ENCODE measurements at places on chromosomes 4 and X.

GRCh38 chr4:87255755-87256154 lies 35.3 kb upstream of the KLHL8 start:
- no peak for DNase-seq

GRCh38 chr4:2934077-2934812 lies 29.0 kb downstream of the NOP14 start:
- DNase-seq = peak; percentile 63

DNA sequence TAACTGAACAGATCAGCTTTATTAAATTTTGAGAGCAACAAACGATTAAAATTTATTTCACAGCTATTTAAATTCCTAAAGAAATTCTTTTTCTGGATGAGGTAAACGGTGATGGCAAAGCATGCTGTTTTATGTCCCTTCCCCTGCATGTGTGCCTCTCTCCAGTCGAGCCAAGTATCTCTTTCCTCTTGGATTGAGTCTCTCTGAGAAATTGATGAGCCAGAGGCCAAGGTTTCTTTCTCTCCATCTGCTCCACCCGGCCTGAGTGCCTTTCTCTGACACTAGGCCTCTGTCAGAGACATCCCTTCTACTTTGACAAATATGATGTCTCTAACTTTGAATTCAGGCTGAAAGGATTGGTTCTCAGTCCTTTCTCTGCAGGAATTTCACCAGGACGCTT lies 42.6 kb upstream of the PARM1 start:
- DNase-seq = no peak

- no peak for DNase-seq
Measured at GRCh38 chr4:53322696-53323095, 43.2 kb downstream of the SCFD2 start.

DNA sequence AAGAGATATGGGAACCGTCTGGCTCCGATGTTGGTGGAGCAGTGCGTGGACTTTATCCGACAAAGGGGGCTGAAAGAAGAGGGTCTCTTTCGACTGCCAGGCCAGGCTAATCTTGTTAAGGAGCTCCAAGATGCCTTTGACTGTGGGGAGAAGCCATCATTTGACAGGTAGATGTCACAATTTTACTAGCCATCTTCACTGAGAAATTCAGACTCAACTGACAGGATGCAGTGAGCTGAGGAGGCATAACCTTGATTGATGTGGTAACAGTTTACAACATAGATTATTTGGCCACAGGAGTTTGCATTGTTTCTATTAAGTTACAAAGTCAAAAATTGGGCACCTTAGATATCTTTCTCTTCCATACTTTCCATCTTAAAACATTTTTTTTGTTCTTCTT lies 417.7 kb downstream of the MAPK10 start:
- no peak for DNase-seq

- DNase-seq = no peak
Measured at GRCh38 chrX:14352511-14352910, 176.8 kb upstream of the GLRA2 start.

DNA sequence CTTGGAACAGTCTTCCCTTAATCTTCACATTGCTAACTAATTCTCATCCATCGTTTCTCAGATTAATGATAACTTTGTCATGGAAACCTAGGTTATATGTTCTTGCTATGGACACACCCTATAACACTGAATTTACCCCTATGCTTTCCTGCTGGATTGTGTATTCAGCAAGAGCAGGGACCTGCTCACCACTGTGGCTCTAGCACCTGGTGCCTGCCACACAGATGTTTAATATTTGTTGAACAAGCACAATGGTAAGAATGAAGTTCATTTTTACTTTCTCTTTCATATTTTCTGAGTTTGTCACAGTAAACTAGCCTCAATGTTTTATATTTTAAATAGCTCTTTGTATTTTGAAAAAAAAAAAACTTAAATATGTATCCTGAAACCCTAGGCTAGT lies 734.0 kb upstream of the DIAPH2 start:
- DNase-seq = no peak

- no peak for DNase-seq
Measured at GRCh38 chr4:1933700-1934099, 62.5 kb downstream of the NSD2 start.

- DNase-seq = no peak
Measured at GRCh38 chr4:153541456-153542096, 75.4 kb downstream of the TMEM131L start.

DNA sequence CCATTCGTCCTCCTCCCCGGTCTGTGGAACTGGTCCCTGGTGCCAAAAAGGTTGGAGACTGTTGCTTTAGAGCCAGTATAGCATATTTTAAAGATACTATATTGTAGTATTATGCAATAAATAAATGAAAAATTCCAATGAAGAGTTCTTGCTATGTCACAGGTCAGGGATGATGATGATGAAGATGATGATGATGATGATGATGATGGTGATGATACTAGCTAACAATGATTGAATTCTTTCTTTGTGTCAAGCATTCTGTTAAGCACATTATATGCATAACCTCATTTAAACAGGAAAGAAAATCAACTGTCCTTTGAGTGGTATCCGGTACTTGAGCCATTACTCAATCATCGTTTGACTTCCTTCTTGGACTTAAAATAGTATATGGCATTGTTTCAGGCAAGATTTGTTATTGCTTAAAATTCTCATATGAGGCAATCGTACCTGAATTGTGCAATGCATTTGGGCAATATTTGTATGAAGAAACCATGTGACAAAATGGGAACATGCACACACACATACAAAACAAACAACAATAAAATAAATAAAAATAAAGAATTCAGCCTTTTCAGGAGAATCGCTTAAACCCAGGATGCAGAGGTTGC lies 22.8 kb upstream of the TLR2 start:
- no peak for DNase-seq

DNA sequence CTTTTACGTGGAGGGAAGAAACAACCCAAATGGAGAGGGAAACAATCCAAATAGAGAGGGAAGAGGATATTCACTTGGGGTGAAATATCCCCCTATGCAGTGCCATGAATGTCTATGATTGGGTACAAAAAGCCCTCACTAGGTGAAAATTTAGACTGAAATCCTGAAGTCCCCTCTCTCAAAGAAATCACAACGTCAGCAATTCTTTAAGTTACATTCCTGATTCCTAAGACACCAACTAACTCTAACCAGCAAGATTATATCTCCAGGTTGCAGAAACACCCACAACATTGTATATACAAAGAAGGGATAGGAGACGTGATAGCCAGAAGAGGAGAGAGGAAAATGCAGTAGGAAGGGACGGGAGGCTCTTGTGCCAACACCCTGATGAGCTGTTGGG lies 374.3 kb downstream of the DCAF12L2 start:
- DNase-seq = no peak

- DNase-seq = peak; percentile 35
Measured at GRCh38 chr4:68129793-68130192, at the start of gene TMPRSS11F. Gene TMPRSS11F (minus strand): TSS chr4:68129869. CDS start chr4:68129820, 49 bp downstream.

DNA sequence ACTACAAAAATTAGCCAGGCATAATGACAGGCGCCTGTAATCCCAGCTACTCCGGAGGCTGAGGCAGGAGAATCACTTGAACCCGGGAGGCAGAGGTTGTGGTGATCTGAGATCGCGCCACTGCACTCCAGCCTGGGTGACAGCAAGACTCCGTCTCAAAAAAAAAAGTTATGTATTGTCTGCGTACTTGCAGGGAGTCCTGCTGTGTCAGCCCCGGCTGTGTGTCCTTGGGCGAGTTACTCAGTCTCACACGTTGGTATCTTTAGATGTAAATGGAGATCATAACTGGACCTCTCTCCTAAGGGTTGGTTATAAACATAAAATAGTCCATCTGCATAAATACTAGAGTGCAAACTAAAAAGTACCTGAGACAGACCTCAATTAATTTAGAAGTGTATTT lies 22.7 kb upstream of the TBC1D14 start:
- no peak for DNase-seq

DNA sequence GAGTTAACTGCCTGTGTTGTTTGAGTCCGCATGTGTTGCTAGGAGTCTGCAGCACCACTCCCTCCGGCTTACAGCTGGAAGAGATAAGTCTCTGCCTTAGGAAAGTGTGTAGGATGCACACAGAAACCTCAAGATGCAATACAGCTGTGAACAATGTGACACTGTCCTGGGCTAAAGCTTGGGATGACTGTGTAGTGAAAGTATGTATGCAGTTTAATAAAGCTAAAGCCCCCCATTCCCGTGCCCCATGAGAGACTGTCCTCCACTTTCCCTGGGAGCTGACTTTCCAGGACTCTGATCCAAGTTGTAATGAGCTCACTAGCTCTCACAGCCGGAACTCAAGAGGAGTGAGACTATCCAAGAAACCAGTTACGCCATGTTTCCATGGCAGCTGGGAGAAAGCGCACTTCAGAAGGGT lies 156.6 kb upstream of the FTHL17 start:
- peak; percentile 42 for DNase-seq

DNA sequence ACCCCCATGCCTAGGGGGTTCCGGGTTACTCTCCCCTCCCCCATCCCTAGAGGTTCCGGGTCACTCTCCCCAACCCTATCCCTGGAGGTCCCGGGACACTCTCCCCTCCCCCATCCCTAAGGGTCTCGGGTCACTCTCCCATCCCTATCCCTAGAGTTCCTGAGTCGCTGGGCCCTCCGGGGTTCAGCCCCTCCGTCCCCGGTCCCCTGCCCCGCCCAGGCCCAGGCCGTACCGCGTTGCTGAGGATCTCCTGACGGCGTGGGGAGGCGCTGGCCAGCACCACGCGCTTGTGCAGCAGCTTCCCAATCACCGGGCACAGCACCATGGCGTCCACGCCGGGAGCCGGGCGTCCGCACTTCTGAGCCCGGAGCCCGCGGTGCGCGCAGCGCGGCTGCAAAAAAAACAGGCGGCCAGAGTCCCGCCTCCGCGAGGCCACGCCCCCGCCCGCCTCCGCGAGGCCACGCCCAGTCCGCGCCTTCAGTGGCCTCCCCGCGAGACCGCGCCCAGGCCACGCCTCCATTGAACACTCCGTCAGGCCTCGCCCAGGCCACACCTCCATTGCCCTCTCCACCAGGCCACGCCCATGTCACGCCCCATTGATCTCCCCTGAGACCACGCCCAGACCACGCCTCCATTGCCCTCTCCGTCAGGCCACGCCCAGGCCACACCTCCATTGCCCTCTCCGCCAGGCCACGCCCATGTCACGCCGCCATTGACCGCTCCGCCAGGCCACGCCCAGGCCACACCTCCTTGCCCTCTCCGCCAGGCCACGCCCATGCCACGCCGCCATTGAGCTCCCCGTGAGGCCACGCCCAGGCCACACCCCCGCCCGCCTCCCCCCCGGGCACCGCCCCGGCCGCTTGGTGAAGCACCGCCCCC lies at the start of gene ASMTL:
TSS of gene ASMTL (minus strand) at position 394 of the 879 bp plus-strand sequence. CDS start at position 325, 69 bp downstream.
- peak; percentile 100 for DNase-seq

- peak; percentile 54 for DNase-seq
Measured at GRCh38 chr4:25290490-25291067, 22.0 kb upstream of the ZCCHC4 start.

DNA sequence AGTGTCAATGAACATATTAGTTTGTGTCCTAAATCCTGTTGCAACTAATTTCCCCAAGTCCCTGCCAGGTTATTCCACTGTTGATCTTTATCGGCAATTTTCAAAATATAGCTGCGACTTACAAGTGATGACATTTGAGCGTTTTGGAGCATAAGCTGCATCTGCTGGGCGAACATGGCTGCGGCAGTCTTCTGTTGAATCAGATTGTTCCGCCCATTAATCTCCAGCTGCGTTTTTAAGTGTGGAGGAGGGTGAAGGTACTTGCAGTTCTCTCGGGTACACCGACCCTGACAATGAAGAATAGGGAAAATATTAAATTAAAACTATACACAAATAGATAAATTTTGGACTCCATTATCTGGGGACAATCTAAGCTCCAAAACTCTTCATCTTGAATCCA lies 82.7 kb downstream of the MBNL3 start:
- no peak for DNase-seq

DNA sequence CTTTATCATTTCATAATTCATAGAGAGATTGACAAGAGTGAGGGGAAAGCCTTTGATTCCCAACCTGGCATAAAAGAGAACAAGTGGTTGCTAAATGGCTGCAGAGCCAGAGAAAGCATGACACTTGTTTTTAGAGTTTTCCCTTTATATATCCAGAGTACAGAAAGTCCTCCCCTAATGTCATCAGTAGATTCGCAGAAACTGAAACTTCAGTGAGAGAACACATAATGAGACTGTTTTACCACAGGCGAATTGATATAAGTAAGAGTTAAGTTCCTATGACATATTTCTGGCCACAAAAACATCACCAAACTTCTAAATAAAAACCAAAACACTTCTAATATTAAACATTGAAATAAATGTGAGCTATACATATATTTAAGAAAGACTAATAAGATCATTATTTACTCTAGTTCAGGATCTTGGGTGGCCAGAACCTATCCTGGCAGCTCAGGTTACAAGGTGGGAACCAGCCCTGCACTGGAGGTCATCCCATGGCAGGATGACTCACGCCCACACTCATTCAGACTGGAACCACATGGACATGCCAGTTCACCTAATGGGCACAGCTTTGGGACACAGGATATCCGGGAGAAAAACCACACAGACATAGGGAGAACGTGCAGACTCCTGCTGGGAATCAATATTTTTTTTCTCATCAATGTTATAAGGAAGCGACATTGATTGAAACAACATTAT lies 35.5 kb downstream of the NWD2 start:
- DNase-seq = no peak

- no peak for DNase-seq
Measured at GRCh38 chrX:152025656-152026440, 51.4 kb upstream of the GABRE start.

GRCh38 chrX:37816766-37817165 lies 30.6 kb downstream of the DYNLT3 start:
- DNase-seq = no peak

DNA sequence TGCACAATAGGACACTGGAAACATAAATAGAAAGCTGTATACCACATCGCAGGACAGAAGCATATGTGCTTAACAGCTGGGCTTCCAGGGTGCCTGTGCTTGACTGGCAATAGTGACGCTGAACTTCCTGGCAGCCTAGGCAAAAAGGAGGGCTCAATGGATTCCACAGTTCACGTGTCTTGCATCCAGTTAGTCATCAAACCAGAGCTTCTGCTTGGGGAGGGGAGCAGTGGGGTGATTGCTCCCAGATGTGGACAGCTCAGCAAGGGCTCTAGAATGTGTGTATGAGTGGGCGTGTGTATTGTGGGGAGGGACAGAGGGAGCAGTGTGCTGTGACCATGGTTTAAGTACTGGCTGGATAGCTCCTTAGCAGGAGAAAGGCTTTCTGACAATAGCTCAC lies 2.3 kb downstream of the PRRG3 start:
- DNase-seq = peak; percentile 36

GRCh38 chr4:76188557-76188956 lies 25.1 kb downstream of the SCARB2 start:
- no peak for DNase-seq

GRCh38 chr4:173337463-173337862 lies 3.3 kb upstream of the HMGB2 start:
- no peak for DNase-seq

- DNase-seq = no peak
Measured at GRCh38 chr4:175411251-175411650, 400.8 kb downstream of the GPM6A start.

Measured in hepatocyte (in vitro differentiated cells).